ENCODE measurements at places on chromosomes 5 and 9.
A peak's percentile ranks its signal among the peaks of the same experiment; 100 is the strongest.

GRCh38 chr5:66529182-66529581, 67.0 kb upstream of the MAST4 start:
- DNase-seq = no peak

DNA sequence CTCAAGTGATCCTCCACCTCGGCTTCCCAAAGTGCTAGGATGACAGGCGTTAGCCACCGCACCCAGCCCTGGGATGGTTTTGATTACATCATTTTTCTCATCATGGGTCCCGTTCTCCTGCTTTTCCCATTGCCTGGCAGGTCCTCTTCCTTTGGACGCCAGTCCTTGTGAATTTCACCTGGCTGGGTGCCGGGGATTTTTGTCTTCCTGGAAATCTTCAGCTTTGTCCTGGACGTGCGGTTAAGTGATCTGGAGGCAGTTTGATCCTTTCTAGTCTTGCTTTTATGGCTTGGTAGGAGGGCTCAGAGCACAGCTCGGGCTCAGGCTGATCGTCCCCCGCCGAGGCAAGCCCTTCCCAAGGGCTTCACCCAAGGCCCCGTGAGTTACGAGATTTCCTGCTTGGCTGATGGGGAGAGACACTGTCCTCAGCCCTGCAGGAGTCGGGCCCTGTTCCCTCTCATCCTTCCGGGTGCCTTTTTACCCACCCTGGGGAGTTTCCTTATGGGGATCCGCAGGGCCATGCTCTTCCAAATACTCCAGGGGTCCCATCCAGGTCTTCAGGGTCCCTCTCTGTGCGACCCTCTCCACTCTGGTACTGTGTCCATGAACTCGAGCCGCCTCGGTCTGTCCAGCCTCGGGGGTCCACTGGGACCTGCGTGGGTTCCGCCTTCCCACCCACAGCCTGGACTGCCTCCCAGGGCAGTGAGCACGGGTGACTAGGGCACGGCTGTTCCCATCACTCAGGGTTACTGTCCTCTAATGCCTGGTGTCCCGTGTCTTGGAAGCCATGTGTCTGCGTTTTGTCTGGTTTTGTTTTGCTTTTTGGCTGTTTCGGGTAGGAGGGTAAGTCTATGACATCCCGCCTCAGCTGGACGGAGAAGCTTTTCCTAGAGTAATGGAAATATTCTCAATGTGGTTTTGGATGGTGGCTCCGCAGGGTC, 22.3 kb upstream of the EGFL7 start:
- DNase-seq = no peak

DNA sequence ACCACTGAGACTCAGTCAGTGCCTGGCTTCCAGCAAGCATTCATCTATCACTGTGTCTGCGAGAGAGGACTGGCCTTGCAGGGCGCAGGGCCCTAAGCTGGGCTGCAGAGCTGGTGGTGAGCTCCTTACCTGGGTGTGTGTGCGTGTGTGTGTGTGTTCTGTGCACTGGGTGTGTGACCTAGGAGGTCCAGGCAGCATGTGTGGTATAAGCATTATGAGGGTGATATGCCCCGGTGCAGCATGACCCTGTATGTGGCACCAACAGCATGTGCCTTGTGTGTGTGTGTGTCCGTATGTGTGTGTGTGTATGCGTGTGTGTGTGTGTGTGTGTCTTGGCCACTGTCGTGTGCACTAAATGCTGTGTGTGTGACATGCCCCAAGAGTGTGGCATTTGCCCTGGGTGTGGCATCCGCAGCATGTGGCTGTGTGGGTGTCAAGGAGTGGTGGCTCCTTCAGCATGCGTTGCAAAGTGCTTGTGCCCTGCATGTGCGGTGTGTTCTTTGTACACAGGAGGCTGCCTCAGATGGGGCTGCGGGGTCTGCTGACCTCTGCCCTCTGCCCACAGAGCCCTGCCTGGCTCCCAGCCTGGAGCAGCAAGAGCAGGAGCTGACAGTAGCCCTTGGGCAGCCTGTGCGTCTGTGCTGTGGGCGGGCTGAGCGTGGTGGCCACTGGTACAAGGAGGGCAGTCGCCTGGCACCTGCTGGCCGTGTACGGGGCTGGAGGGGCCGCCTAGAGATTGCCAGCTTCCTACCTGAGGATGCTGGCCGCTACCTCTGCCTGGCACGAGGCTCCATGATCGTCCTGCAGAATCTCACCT, 3.3 kb downstream of the FGFR4 start:
- DNase-seq = no peak

DNA sequence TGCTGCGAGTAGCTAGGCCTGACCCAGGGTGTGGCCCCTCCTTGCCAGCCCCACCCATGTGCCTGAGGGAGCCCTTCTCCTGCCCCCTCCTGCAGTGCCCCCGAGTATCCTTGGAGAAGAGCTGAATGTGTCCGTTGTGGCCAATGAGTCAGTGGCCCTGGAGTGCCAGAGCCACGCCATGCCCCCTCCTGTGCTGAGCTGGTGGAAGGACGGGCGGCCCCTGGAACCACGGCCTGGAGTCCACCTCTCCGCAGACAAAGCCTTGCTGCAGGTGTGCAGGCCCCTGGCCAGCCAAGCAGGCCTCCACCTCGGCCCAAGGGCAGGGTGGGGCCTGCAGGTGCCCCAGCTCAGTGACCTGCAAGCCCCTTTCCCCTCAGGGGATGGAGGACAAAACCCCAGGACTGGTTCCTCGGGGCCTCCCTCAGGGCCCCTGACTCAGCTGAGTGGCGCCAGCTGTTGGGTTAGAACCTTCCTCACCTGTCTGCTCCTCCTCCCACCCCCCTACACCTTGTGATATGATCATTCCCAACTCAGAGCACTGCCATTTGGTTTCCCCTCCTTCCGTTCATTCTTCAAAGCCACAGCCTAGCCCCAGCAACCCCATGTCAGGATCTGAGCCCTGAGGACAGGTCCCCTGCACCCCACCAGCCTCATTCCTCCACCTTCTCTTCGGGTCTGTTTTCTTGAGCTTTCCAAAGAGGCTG, 80.0 kb upstream of the ASS1 start:
- no peak for DNase-seq

GRCh38 chr9:112013266-112013665, 116.7 kb downstream of the UGCG start:
- DNase-seq = peak; percentile 25

- DNase-seq = no peak
These were observed 110.9 kb downstream of the KCNIP1 start for GRCh38 chr5:170614720-170615119.

GRCh38 chr5:129718471-129719090, 29.3 kb upstream of the MINAR2 start:
- DNase-seq = no peak

DNA sequence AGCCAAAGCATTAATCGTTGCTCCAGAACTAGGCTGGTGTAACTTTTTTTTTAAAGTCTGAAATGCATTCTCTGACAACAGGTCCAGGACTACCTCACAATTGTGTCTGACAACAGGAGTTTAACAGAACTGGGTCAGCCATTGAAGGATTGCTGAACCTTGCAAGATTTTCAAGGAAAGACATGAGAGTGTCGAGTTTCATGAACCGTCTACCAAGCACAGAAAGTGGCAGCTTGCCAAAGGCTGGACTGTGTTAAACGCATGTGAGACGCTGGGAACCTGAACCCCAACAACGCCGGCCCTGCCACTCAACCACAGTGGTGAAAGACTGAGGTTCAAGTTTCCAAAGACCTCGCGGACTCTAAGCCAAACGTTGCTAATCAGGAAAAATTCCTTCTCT, 79.1 kb downstream of the LHFPL2 start:
- DNase-seq = no peak

GRCh38 chr9:129075996-129076639, 4.8 kb upstream of the DOLPP1 start:
- no peak for DNase-seq

DNA sequence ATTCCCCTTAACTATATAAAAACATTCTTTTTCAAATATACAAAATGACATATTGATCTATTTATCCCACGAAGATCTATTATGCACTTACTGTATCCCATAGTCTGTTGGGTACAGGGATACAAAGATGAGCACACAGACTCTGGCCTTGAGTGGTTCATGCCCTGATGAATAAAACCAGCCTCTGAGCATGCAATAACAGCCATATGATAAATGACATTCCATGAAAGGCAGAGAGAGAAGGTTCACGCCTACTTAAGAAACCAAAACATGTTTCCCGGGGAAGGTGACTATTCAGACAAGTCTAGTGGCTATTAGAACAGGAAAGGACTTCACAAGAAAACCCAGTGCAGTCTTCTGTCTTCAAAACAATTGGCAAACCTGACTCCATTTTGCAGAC, 406.2 kb upstream of the BRINP1 start:
- no peak for DNase-seq

DNA sequence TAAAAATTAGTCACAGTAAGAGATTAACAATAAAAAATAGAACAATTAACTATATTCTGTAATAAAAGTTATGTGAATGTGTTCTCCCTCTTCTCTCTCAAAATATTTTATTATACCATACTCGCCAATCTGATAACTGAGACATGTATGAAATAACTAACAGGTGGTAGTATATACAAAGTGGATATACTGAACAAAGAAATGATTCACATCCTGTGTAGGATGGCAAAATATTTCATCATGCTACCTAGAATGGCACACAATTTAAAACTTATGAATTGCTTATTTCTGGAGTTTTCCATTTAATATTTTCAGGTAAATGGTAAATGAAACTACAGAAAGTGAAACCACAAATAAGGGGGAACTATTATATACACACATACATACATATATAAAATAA, 152.5 kb downstream of the RNF180 start:
- DNase-seq = no peak

DNA sequence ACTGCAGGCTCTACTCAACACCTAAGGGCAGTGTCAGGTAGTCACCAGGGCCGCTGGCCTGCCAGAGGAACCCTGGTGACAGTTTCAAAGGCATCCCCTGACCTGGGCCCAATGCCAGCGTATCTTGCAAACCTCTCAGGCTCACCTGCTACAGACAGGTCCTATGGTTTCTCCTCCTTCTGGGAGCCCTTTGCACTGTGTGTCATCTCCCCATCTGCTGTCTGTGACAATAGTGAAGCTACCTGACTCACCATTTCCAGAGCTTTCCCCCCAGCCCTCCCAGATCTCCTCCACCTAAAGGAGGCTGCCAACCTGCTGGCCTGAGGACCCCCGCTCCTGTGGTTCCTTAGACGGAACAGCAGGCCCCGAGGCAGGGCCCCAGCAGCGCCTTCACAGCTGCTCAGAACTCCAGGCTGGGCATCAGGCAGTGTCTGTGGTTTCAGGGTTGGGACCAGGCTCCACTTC, 203.1 kb downstream of the FSTL4 start:
- DNase-seq = no peak

- no peak for DNase-seq
These were observed 885.6 kb upstream of the DMAC1 start for GRCh38 chr9:8684978-8685708.

DNA sequence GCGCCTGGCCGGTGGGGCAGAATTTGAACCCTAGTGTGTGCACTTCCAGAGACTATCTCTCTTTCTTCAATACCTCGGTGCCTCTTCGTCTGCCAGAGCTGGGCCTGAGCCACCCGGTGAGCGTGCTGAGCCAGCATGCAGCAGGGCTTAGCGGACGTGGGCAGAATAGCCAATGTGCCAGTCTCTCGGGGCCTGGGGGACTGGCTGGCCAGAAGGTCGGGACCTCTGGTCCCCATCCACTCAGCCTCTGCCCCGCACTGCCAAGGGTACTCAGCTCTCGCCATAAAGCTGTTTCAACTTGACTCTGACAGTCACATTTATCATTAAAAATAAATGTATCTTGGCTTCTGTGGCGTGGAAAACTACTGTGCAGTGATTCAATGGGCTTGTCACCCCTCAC, 4.2 kb upstream of the FIBCD1 start:
- no peak for DNase-seq

DNA sequence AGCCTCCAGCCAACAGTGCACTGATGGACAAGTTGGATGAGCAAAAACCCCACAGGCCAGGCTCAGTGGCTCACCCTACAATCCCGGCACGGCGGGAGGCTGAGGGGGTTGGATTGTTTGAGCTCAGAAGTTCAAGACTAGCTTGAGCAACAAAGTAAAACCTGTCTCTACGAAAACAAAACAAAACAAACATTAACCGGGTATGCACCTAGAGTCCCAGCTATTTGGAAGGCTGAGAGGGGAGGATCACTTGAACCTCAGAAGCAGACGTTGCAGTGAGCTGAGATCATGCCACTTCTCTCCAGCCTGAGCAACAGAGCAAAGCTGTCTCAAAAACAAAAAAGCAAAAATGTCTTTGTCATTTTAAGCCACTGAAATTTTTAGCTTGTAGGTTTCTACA, 55.1 kb upstream of the DMRT1 start:
- DNase-seq = no peak

- no peak for DNase-seq
These were observed 28.0 kb upstream of the FAM240B start for GRCh38 chr9:38747941-38748340.

DNA sequence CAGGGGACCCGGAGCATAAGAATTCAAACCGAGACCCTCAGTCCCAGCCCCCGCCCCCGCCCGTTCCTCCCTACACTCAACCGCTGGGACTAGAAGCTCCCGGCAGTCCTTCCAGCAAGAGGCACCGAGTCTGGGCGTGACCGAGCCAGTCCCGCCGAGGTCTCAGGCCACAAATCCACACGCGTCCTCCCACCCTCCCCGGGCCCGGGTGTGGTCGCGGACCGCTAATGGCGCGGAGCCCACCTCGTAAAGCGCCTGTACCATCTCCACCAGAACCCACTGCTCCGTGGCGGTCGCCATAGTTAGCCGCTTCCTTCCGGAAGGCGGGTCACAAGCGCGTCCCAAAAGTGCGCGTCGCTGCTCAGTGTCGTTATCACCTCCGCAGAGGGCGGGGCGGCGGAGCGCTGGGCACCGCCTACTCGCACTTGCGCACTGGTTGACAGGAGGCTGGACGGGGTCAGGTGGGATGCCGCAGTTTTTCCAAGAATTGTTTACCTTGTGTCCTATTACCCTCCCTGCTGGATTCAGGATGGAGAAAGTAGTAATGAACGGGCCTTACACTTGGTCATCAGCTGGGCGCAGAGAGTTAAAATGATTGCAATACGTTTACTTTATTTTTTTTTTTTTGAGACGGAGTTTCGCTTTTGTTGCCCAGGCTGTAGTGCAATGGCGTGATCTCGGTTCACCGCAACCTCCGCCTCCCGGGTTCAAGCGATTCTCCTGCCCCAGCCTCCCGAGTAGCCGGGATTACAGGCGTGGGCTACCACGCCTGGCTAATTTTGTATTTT, at the start of gene SPTLC1:
SPTLC1 (minus strand) TSS at position 343 of the 788 bp plus-strand sequence; CDS start at position 300, 43 bp downstream.
- peak; percentile 95 for DNase-seq

- no peak for DNase-seq
These were observed 49.9 kb downstream of the GGTA1 start for GRCh38 chr9:121449786-121450185.

DNA sequence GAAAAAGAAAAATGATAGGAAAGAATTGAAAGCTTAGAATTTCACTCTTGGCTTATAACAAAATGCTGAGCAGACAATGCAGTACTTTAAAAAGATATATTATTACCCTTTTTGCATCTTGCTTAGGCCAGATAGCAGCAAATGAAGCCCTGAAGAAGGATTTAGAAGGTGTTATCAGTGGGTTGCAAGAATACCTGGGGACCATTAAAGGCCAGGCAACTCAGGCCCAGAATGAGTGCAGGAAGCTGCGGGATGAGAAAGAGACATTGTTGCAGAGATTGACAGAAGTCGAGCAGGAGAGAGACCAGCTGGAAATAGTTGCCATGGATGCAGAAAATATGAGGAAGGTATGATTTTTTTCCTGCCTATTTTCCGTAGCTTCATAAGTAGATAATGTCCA, 50.8 kb downstream of the CNTRL start:
- no peak for DNase-seq

- DNase-seq = no peak
These were observed 102.7 kb downstream of the ADAMTS12 start for GRCh38 chr5:33788922-33789566.

- DNase-seq = no peak
These were observed 85.5 kb downstream of the PALM2AKAP2 start for GRCh38 chr9:109865521-109865920.

Data from CD14-positive monocyte (primary cell).